ENCODE measurements at places on chromosomes 2 and 18.

DNA sequence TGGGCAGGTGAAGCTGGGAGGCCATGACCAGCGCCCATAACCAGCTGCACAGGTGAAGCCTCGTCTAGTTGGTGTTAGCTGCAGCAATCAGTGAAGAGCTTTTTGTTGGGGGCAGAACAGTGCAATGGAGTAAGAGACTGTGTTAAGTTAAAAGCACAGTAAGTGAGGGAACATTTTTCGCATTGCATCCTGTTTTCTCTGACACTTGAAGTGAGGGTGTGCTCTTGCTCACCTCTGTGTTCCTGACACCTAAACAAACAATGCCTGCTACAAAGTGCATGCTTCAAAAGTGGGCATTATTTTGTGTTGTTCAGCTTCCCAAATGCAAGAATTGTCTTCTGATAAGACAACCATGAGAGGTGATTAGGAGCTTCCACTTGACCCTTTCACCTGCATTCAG lies 324.0 kb upstream of the ACVR2A start:
- no peak for DNase-seq

DNA sequence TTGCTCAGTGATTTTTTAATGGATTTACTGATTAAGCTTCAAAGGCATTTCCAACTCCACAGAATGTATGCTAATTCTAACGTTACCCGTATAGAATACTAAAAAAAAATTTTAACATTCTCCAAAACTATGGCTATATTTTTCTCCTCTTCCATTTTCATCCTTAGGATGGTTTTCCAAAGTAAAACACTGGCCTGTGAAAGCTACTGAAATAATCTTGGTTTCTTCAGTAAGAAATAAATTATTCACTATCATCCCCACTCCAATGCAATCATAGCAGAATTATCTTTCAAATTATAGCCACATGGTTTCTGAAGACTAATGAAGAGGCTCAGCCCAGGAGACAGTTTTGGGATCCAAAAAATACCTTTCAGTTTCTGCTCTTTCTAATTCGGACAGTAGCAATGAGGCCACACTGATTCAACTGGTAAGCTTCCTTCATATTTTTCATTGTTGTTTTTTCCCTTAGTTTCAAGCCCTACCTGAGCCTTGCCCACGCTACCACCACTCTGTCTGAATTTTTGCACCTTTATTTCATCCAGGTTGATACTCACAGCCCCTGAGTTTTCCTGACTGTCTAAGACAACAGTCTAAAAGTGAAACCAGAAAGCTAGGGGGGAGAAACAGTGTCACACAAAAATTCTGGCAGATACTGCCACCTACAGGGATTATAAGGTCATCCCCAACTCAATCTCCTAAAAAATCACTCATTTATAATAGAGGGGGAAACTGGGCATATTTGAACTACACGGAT lies 887.9 kb downstream of the NRXN1 start:
- DNase-seq = no peak

DNA sequence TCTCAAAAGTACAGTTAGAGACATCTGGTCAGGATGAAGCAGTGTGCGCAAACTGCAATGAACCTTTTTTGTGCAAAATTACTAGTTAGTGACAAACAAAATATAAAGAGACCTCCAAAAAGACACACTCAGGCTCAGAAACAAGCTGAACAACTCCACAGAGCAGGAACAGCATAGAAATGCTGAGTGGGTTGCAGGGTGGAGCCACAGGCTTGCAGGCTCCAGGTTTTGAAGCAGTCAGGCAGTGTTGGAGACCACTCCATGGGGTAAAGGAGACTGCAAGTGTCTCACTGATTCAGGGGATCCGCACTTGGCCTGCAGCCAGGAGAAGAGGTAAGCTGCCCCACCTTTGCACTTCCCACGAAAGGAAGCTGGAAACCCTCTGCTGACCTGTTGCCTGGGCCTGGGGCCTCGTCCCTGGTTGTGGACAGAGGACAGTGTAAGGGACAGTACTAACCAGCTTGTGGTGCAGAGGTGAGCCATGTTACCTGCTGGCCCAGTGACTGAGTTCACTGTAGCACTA lies 36.4 kb downstream of the CFAP221 start:
- DNase-seq = no peak

- no peak for DNase-seq
Measured at GRCh38 chr18:74251297-74252038, 40.3 kb downstream of the CYB5A start.

- DNase-seq = no peak
Measured at GRCh38 chr2:100692906-100693305, 127.0 kb upstream of the NPAS2 start.

GRCh38 chr2:217076657-217077232 lies 216.9 kb upstream of the TNP1 start:
- DNase-seq = no peak

DNA sequence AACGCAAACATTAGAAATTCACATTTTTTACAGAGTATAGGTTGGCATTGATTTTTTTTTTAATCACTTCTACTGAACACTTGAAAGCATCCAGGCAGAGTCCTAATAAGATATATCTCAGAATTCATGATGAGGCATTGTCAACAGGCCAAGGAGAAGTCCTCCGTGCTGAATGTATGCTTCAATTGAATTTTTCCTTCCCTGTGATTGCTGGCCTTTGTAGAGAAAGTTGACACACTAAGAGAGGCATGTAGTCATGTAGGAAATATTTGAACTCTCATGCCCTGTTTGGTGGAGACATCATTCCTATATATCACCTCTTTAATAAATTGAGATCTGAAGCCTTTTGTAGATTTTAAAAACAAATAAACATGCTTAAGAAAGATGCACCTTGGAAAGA lies 844.9 kb downstream of the CPS1 start:
- no peak for DNase-seq

- no peak for DNase-seq
Measured at GRCh38 chr2:217260441-217261115, 400.7 kb upstream of the TNP1 start.

- no peak for DNase-seq
Measured at GRCh38 chr2:176385219-176385759, 116.0 kb downstream of the MTX2 start.

DNA sequence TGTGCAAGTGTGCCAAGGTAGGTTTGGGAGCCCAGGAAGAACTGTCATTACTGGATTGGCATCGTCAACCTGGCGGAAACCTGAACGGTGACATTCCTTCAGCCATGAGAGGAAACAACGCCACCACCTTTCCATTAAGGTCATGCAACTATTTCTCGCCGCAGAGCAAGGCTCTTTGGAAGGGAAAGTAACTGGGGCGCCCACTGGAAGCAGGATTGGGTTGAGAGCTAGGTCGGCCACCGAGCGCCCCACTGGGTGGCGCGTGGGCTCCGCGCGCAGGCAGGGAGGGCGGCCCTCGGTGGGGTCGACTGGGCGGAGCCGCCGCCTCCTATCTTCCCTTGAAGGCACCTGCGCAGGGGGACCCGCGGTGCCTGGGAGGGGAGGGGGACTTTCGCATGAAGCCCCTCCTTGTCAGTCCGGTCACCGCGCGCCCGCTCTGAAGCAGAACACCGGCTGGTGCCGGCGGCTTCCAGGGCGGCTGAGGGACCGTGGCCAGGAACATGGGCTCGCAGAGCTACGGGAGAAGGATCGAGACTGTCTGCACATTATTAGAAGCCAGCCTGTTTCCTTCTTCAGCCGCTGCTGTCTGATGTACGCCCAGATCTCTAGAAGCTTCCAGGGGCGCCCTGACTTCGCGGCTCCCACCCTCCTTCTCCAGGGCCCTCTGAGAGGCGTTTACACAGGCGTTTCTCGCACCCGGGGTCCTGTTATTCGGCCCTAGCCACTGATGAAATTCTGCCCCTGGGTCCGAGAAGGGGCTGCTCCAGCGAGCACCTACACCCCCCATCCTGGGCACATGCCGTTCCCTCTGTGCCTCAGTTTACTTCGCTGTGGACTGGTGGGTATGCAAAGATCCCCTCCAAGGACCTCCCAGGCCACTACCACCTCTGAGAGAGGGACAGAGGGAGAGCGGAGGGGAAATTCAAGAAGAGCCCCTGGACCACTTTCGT lies 27.3 kb upstream of the MAL start:
- no peak for DNase-seq

- no peak for DNase-seq
Measured at GRCh38 chr2:114281188-114281587, 161.3 kb upstream of the DPP10 start.

DNA sequence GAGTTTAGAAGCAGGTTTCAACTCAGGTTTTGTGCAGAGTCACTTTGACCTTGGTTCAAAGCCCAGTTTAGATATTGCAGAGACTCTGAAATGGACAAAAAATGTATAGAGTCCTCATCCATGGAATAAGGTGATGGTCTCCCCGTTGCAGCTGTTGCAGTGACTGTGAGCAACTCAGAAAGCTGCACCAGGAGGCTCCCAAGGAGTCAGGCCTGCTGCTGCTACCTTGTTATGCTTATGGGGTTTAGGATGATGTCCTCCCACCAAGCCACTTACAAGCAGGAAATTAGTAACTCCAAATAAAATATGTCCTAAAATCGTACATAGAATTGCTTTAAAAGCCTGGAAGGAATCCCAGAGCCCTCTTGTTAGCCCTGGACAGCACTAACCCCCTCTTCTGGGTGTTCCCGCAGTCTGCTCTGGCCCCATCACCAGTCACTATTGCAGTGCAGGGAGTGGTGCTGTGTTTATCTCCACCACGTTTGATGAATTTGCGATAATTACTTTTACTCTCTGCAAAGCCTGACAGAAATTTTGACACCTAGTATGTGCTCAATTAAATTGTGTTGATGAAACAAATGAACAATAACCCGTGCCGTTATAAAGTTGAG lies 189.0 kb downstream of the CNTNAP5 start:
- no peak for DNase-seq

- DNase-seq = no peak
Measured at GRCh38 chr2:70732766-70733645, 35.0 kb downstream of the ADD2 start.

DNA sequence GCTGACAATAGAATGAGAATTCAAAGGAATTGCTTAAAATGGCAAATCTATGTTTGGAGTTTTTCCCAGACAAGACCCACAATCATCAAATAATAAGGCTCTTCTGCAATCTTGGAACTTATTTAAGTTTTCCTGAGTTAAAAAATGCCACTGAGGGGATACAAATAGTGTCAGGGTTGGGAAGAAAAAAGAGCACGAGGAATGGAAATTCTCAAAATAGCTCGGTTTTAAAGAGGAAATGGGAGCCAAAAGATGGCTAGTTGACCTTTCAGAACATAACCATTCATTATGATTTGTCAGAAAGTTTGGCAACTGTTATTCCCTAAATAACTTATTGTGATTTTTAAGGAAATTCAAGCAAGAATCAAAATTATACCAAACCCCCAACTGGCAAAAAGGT lies 127.7 kb downstream of the RAPGEF4 start:
- DNase-seq = no peak

DNA sequence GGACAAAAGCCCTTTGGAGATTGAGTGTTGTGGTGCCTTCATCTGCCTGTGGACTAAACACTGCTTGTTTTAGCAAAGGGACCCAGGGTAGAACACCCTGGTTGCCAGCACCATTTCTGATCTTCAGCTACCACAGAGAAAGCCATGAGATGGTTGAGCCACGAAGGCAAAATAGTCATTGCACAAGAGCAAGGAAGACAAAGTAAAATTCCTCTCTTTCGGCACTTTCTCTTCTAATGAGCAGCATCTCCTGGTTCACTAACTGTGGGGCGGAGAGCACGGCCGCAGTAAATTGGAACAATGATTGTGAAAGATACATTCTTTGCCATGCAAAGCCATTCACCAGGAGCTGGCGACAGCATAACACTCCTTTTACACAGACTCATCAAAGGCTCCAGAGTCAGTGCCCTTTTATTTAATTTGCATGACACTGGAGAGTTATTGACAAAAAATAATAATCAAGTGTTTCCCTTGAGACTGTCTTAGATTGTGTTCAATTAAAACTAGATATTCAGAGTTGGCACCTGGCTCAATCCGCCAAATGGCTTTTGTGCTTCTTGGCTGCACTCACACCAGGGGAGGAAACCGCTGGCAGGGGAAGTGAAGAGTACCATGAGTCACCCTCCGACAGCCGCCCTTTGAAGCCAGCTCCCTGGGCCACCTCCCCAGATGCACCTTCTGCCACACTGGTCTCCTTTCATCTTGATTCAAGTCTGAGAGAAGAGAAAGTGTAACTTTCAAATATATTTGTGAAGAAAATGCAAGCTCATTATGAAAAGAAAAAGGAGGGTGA lies 100.5 kb upstream of the MEIS1 start:
- no peak for DNase-seq

GRCh38 chr2:172091761-172092566 lies 6.7 kb downstream of the DLX1 start:
- DNase-seq = no peak

DNA sequence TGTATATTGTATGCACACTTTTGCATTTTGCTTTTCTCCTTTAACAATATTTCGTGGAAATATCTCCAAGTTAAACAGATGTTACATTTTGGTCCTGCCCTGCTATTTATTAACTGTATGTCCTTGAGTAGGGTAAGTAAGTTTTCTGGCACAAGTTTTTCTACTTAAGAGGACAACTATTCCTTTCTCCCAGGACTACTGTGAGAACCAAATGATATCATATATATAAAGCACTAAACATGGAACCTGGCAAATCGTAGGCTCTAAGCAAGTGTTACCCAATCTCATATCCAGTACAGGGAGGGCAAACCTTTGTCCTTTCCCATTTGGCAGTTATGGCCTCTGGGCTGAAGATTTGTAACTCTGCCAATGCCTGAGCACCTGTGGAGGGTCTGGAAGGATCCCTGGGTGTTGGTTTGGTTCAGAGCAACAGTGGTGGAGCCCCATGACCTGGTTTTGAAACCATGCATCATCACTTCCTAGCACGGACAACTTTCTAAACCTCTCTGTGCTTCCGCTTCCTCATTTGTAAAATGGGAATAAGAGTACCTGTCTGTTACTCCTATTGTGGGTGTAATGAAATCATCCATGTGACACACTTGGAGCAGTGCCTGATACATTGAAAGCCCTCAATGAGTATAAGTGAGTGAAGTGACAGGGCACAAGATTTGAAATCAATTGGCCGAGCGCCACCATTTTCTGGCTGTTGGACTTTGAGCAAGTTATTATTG lies 28.3 kb upstream of the ICOS start:
- DNase-seq = no peak

- DNase-seq = peak; percentile 78
Measured at GRCh38 chr2:161136696-161137324, 23.4 kb upstream of the TANK start.

DNA sequence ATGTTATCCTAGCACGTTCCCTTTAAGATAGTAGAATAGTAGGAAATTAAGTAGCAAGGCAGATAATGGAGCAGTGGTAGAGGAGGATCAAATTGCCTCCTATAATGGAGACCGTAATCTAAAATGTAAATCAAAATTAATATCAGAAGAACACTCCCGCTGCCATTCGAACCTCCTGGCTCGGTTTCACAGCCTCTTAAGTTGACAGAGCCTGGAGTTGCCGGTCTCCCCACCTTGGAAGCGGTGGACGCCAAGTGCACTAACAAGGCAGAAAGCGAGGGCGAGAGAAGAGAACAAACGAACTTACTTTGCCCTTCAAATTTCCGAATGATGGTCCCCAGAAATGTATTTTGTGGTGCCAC lies 450 bp downstream of the KCNH7 start:
- no peak for DNase-seq
